ENCODE measurements at places on chromosomes 1 and 21.

GRCh38 chr1:76668046-76668445 lies 199.2 kb upstream of the ST6GALNAC5 start:
- no peak for DNase-seq

- no peak for DNase-seq
Observed at GRCh38 chr1:36565576-36566501, 83.1 kb upstream of the CSF3R start.

- no peak for DNase-seq
Observed at GRCh38 chr1:1763657-1764621, 14.3 kb downstream of the NADK start.

- DNase-seq: no peak
Observed at GRCh38 chr1:82598812-82599211, 798.1 kb downstream of the ADGRL2 start.

DNA sequence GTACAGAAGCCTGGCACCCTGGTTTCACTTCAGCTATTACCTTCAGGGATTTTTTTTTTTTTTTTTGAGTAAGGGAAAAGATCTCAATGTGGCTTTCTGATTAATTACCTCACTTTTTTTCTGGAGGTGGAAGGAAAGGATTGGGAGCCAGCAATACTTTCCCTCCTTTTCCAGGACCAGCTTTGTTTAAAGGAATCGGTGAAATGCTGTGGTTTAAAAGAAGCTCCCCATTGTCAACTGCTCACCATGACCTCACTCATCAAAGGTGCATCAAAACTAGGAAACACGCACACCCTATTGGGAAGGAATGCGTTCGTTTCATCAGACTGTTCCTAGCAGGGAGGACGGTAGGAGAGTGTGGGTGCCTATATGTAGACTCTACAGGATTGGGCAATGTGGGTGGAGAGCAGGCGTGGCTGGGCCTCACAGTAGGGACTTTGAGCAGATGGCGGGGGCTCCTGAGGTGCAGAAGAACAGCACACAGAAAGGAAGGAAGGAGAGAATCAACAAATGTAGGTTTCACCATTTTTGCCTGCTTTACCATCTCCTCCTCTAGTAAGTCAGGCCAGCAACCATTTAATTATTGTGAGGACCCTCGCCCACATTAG lies 13.0 kb downstream of the PHGDH start:
- no peak for DNase-seq

- DNase-seq: no peak
Observed at GRCh38 chr1:61120246-61120840, 38.0 kb downstream of the NFIA start.

- no peak for DNase-seq
Observed at GRCh38 chr1:84973498-84974334, 23.2 kb downstream of the MCOLN2 start.

DNA sequence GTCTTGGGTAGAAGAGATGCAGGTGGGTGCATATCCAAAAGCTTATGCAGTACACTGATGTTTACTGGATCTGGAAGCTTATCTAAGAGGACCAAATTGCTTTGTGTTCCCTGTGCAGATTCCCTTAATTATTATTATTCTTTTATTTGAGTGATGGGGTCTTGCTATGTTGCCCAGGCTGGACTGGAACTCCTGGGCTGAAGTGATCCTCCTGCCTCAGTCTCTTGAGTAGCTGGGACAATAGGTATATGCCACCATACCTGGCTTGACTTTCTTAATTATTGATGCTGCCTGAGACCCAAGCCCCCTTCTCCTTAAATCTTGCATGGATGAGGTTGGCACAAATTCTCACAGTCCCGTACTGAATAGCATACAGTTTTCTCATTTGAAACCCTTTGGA lies 83.0 kb downstream of the MACF1 start:
- DNase-seq: no peak

DNA sequence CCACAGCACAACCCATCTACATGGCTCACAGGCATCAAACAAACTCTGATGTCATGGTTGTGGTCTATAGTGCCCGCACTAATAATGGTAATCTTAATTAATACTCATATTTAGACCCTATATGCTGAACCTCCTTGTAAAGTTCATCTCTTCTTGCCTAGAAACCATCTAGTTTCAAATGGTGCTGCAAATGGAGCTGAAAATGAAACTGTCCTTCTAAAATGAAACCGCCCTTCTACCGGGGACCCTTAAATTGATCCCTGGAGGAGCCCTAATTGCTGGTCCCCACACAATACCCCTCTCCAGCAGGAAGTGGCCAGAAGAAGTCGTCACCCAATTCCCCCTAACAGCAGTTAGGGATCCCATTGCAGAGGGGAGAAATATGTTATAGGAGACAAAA lies 612.6 kb downstream of the MRPL39 start:
- DNase-seq: no peak

DNA sequence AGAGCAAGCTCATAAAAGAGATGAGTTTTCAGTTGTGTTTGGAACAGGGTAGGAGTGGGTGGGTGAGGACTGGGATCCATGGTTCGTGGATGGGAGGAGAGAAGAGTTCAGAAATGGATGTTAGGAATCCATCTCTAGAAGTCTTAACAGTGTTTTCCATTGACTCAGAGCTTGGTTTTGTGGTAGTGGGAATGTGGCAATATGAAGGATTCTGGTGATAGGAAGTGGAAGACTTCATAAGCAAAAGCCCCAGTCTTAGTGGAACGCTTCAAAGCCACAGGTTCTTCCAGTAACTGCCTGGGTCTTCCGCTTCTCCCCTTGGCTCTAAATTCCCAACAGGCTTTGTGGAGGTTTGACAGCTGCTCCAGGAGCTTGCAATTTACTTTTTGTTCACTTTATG lies 167.9 kb downstream of the KCNJ6 start:
- no peak for DNase-seq
